ENCODE measurements at places on chromosomes 7 and 10.

DNA sequence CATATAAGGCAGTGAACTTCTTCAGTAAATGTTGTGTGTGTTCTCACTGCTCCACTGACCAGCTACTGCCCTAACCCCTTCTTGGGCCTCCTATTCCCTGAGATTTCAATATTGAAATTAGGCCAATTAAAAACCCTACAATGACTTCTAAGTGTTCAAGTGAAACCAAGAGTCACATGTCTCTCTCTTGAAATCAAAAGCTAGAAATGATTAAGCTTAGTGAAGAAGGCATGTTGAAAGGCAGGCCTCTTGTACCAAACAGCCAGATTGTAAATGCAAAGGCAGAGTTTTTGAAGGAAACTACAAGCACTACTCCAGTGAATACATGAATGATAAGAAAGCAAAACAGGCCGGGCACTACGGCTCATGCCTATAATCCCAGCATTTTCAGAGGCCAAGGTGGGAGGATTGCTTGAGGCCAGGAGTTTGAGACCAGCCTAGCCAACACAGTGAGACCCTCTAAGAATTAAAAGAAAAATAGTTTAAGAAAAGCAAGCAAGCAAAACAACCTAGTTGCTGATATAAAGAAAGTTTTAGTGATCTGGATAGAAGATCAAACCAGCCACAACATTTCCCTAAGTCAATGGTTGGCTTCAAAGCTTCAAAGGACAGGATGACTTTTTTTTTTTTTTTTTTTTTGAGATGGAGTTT is 22.3 kb downstream of the BRAF start:
- no peak for DNase-seq
- H3K27ac ChIP-seq = peak overlapping the region; percentile 88
- H3K4me1 ChIP-seq = peaks cover 63% of the 10 kb centered on the region
- peak overlapping the region; percentile 65 for H3K4me3 ChIP-seq
- no peaks in the 10 kb centered on the region for H3K27me3 ChIP-seq

DNA sequence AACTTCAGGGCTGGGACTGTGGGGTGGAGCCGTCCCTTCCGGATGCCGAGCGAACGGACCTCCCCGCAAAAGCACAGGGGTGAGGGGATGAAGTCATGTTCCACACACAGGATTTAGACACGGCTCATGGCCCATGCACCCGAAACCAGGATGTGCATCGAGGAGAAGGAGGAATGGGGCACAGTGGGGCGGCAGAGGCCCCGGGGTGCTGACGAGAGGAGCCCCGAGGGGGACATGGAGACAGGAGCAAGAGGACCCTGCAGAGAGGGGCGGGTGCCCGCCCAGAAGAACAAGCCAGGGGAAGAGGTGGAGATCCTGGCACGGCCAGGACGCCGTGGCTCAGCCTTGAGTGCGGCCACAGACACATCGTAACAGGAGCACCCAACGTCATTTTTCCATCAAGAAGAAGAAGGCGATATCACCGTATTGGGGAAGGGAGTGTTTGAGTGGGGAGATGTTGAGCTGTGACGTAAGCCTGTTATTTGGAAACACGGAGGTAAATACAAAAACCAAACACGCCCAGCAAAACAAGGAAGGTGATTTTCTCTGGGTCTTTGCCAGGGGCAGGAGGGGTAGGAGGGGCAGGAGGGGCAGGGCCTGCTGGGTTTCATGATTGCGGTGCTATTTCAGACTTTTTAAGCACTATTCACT is 25.3 kb upstream of the FOXL3 start:
- H3K36me3 ChIP-seq = peaks cover 6% of the 10 kb centered on the region
- peaks cover 9% of the 10 kb centered on the region for H3K4me1 ChIP-seq
- DNase-seq = no peak

GRCh38 chr7:102892631-102893278 is 20.0 kb upstream of the LRRC17 start:
- no peak overlapping the region for H3K4me3 ChIP-seq
- no peak overlapping the region for H3K27ac ChIP-seq
- no peaks in the 10 kb centered on the region for H3K4me1 ChIP-seq
- H3K36me3 ChIP-seq = no peaks in the 10 kb centered on the region
- no peak for DNase-seq

DNA sequence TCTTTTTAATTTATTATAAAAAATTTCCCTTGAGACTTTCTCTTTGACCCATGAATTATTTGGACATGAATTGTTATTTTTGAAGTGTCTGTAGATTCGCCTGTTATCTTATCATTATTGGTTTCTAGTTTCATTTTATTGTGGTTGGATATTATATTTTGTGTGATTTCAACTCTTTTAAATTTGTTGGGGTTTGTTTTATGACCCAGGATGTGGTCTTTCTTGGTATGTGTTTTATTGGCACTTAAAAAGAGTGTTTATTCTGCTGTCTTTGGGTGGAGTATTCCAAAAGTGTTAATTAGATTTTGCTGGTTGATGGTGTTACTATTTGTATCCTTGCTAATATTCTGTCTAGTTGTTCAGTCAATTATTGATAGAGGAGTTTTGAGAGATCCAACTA is 50.5 kb upstream of the GPR141 start:
- H3K4me1 ChIP-seq = no peaks in the 10 kb centered on the region
- H3K36me3 ChIP-seq = peaks cover 8% of the 10 kb centered on the region
- no peak overlapping the region for H3K4me3 ChIP-seq
- no peak overlapping the region for H3K27ac ChIP-seq
- peaks cover 24% of the 10 kb centered on the region for H3K27me3 ChIP-seq

- no peak overlapping the region for H3K4me3 ChIP-seq
- DNase-seq = no peak
- no peaks in the 10 kb centered on the region for H3K36me3 ChIP-seq
- no peaks in the 10 kb centered on the region for H3K4me1 ChIP-seq
Observed at GRCh38 chr10:35707642-35708425, 65.7 kb upstream of the FZD8 start.

DNA sequence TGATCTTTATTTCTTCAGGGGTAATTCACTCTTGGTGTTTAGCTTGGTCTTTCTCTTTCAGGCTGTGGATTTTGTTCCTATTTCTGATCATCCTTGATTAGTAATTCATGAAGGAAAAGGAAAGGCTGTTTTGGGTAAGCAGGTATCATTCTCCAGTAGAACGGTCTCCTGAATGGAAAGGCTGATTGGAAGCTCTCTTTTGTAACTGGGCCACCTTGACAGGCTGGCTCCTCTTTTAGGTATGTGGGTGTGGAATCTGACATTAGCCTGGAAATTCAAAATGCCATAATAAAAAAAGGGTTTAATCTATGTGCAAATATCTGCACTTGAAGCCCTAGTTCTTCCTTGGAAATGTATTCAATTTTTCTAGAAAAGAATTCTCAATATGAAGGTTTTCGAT is 18.9 kb downstream of the TAS2R39 start:
- peaks cover 3% of the 10 kb centered on the region for H3K36me3 ChIP-seq
- DNase-seq = no peak
- H3K27me3 ChIP-seq = no peaks in the 10 kb centered on the region
- H3K4me1 ChIP-seq = peaks cover 67% of the 10 kb centered on the region
- no peak overlapping the region for H3K4me3 ChIP-seq

DNA sequence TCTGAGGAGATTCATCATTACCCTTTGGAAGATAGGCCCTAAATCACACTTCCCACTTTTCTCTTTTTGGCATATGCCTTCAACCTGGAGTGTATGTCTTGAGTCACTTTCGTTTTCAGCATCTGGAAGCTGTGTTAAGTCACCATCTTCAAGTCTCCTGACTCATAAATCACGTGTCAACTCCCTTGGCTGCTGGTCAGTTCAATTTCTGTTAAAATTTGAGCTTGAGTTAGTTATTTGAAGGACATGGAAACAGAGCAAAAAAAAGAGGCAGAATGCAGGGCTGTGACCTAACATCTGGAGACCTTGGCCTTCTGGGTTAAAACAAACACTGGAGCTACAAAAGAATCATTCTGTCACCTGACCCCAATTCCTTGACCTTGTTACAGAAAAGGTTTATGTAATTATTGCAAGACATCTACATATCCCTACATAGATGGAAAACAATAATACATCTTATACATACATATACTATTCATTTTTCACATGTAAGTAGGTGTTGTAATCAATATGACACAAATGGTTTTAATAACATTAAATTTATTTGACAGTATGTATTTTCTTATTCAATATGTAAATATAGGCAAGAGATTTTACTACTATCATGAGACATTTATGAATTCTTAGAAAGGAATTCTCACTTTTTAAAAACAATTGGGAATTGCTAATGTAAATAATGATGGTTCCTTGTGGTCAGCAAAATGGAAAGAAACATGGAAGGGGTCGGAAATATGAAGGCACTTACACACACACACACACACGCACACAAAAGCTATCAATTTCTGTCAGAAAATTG is 169.7 kb upstream of the PHYHIPL start:
- H3K27ac ChIP-seq = no peak overlapping the region
- no peak overlapping the region for H3K4me3 ChIP-seq
- no peaks in the 10 kb centered on the region for H3K27me3 ChIP-seq
- no peaks in the 10 kb centered on the region for H3K4me1 ChIP-seq
- no peak for DNase-seq
- no peaks in the 10 kb centered on the region for H3K36me3 ChIP-seq

DNA sequence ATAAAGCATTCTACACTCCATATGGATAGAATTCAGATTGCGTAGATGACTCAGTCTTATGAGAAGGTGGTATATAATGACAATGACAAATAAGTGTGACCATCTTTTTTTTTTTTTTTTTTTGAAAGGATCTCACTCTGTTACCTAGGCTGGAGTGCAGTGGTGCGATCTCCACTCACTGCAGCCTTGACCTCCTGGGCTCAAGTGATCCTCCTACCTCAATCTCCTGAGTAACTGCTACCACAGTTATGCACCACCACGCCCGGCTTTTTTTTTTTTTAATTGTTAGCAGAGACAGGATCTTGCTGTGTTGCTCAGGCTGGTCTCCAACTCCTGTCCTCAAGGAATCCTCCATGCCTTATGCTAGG is 43.2 kb upstream of the NRP1 start:
- no peak for DNase-seq
- H3K27ac ChIP-seq = no peak overlapping the region
- H3K4me1 ChIP-seq = no peaks in the 10 kb centered on the region

DNA sequence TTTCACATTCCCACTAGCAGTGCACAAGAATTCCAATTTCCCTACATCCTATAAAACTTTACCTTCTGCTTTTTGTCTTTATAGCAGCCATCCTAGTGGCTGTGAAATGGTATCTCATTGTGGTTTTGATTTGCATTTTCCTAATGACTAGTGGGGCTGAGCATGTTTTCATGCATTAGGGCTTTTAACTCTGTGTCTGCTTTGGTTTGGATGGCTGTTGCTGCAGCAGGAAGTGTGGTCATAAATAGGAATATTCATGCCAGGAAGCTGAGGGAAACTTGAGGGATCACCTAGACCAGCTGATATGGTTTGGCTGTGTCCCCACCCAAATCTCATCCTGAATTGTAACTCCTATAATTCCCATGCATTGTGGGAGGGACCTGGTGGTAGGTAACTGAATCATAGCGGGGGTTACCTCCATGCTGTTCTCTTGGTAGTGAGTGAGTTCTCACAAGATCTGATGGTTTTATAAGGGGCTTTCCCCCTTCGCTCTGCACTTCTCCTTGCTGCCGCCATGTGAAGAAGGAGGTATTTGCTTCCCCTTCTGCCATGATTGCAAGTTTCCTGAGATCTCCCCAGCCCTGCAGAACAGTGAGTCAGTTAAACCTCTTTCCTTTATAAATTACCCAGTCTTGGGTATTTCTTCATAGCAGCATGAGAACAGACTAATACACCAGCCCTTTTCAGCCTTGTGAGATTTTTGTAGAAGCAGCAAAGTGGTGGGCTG is 181.8 kb upstream of the PITRM1 start:
- H3K27me3 ChIP-seq = peaks cover 15% of the 10 kb centered on the region
- DNase-seq = no peak
- no peak overlapping the region for H3K27ac ChIP-seq
- peaks cover 11% of the 10 kb centered on the region for H3K36me3 ChIP-seq
- no peak overlapping the region for H3K4me3 ChIP-seq

GRCh38 chr7:114369294-114369693 is 45.3 kb upstream of the FOXP2 start:
- no peak overlapping the region for H3K27ac ChIP-seq
- H3K36me3 ChIP-seq = no peaks in the 10 kb centered on the region
- H3K4me1 ChIP-seq = no peaks in the 10 kb centered on the region
- no peaks in the 10 kb centered on the region for H3K27me3 ChIP-seq

DNA sequence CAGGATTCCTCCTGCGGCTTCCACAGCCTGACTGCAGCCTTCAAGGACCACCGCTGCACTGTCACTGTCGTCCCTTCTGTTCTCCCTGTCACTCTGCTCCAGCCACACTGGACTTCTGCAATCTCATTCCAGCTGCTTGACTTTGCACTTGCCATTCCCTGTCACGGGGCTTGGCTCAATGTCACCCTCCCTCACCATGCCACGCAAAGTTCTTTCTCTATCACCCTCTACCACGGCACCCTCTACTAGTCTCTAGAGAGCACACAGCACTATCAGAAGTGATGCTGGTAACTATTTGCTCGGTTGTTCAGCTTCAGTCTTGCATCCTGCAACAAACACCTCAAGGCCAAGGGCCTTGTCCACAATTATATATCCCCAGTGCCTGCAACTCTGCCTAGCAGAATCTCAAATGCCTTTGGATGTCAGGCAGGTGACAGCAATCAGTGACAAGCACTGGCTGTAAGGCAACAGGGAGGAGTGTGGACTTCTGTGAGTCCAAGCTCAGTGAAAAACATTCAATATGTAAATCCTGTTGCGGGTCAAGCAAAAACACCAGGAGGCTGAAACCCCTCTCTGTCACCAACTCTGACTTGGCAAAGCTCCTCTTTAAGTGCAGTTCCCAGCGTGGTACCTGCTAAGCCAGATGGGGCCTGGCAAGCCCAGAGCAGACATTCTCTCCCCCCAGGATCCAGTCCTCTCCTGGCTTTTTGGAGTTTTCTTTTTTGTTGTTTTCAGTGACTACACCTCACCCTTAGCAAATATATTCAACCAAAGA is 259.9 kb downstream of the FGFR2 start:
- no peaks in the 10 kb centered on the region for H3K4me1 ChIP-seq
- no peaks in the 10 kb centered on the region for H3K36me3 ChIP-seq
- H3K27me3 ChIP-seq = no peaks in the 10 kb centered on the region
- no peak for DNase-seq
- H3K4me3 ChIP-seq = no peak overlapping the region
- H3K27ac ChIP-seq = no peak overlapping the region

GRCh38 chr7:95547361-95548348 is 48.7 kb downstream of the PDK4 start:
- H3K36me3 ChIP-seq = no peaks in the 10 kb centered on the region
- peaks cover 10% of the 10 kb centered on the region for H3K4me1 ChIP-seq
- no peak overlapping the region for H3K4me3 ChIP-seq
- DNase-seq = no peak

DNA sequence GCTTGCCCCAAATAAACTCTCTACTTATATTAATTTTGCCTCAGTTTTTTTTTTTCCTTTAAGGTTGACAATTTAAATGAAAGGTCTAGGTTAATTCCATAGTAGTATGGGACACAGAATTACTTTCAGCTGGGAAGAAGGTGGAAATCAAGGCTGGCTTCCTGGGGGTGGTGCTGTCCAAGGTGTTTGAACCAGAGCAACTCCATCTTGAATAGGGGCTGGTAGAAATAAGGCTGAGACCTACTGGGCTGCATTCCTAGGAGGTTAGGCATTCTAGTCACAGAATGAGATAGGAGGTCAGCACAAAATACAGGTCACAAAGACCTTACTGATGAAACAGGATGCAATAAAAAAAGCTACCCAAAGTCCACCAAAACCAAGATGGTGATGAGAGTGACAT is 1190.8 kb upstream of the AUTS2 start:
- H3K4me3 ChIP-seq = no peak overlapping the region
- no peaks in the 10 kb centered on the region for H3K36me3 ChIP-seq
- no peaks in the 10 kb centered on the region for H3K27me3 ChIP-seq

- no peak for DNase-seq
- H3K4me1 ChIP-seq = no peaks in the 10 kb centered on the region
- no peak overlapping the region for H3K27ac ChIP-seq
Observed at GRCh38 chr10:122279725-122280141, 8.6 kb downstream of the BTBD16 start.

Data from stimulated activated naive B cell treated with anti-CD40 and anti-IgM and Interleukin-4, amounts not matched to agents 10 μg/mL and 1 μg/mL and 100 μg/mL, for 72 hours (primary cell).